ENCODE measurements at places on chromosomes 16 and 17.

GRCh38 chr17:64707050-64707591, 45.0 kb upstream of the SMURF2 start:
- DNase-seq, result no peak

GRCh38 chr17:31677681-31678080, 181.4 kb downstream of the COPRS start:
- no peak for DNase-seq

- no peak for DNase-seq
Observed at GRCh38 chr17:31225831-31226230, 71.2 kb downstream of the OMG start.

DNA sequence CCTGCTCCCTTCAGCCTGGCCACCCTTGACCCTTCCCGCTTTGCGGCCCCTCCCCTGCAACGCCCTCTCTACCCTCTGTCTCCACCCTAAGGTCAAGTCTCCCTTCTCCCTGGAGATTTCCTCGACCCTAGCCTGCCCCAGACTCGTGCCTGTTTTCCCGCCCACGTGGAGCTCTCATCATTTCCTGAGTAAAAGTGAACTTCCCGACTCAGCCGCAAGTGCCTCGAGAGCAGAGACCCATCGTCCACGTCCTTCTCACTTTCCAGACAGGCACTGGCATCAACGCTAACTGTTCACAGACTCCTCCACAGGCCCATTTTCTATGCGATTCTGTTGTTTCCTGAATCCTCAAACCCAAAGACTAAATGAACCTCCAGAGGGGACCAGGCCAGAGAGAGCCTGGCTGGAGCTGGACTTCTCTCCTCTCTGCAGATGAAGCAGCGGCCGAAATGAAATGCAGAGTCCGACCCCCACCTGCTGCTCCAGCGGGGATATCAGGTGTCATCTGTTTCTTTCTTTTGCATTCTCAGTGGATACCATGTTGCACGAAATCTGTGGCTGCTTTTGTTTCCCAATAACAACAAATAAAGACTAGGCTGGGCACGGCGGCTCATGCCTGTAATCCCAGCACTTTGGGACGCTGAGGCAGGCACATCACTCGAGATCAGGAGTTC, 52.5 kb downstream of the RTN4RL1 start:
- DNase-seq, result peak; percentile 45

GRCh38 chr16:63655846-63656245, 1466.0 kb downstream of the CDH11 start:
- DNase-seq, result no peak

DNA sequence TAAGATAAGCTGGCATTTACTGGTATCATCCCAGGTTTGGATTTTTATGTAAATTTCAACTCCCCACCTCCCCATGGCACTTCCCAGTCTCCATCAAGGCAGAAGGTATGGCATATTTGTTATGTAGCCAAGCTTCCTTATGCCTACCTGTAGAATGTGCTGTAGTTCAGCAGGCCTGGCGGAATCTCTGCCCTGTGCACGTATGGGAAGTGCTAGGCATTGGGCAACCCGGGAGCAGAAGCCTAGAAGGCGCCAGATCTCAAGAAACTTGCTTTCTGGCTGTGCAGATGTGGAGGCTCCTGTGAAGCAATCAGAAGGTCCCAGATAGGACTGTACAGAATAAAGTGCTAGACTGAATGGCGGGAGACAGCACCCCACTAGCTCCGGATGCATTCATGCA, 64.7 kb downstream of the SNX20 start:
- no peak for DNase-seq

- no peak for DNase-seq
Observed at GRCh38 chr17:63116228-63116627, 150.2 kb downstream of the TANC2 start.

DNA sequence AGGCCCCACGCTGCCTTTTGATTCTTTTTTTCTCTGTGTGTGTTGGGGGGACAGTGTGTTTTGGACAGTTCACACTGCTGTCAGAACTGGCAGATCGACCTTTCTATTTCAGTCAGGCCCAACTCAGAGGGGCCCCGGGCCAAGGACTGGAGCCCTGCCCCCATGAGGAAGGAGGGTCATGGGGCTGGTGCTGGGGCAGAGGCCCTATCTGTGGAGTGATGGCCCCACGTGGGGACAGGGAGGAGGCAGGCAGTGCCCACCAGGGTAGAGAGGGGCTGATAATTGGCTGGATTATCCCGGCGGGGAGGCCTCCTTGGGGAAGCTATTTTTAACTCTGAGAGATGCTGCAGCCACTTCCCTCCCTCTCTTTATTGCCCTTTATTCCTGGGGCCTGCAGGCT, 5.7 kb upstream of the KCNJ12 start:
- DNase-seq, result no peak

DNA sequence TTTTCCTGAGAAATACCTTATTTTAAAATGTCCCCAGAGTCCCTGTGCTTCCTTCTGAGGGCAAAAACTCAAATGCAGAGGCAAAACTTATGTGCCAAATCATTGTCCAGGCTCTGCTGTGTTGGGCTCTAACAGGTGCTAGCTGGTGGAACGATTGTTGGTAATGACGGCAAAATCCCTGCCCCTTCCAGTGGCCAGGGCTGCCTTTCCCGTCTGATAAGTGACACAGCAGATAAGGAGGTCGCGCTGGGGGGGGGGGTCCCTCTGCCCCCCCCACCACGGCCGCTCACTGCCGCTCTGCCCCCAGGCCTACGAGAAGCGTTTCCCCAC, 29.1 kb downstream of the SEC14L5 start:
- no peak for DNase-seq

- DNase-seq, result no peak
Observed at GRCh38 chr16:14364386-14365199, 265.5 kb downstream of the PARN start.

GRCh38 chr17:83068641-83069570, 10.5 kb upstream of the METRNL start:
- no peak for DNase-seq

DNA sequence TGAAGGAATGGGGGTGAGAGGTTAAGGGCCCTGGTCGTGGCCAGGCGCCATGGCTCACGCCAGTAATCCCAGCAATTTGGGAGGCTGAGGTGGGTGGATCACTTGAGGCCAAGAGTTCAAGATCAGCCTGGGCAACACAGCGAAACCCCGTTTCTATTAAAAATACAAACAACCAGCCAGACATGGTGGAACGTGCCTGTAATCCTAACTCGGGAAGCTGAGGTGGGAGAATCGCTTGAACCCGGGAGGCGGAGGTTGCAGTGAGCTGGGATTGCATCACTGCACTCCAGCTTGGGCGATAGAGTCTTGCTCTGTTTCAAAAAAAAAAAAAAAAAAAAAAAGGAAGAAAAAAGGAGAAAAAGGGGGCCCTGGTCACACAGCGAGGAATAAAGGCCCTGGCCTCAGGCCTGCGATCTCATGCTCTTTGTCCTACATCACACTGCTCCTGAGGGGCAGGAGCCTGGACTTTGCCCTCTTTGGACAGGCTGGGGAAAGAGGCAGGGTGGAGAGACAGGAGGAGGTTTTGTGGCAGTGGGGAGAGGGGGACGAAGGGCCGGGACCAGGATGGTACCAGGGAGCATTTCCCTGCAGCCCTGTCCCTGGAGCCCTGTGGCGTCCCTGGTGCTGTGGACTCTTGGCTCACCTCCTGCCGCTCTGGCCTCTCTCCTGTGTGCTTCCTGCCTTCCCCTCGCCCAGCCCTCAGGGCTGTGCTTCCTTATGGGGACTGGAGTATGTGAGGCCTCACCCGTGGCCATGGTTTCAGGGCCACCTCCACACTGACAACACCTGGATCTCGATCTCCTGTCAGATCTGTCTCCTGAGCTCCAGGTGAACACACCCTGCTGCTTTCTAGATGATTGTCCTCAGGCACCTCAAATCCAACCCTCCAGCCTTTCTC, 19.7 kb upstream of the SLC25A19 start:
- DNase-seq, result no peak

DNA sequence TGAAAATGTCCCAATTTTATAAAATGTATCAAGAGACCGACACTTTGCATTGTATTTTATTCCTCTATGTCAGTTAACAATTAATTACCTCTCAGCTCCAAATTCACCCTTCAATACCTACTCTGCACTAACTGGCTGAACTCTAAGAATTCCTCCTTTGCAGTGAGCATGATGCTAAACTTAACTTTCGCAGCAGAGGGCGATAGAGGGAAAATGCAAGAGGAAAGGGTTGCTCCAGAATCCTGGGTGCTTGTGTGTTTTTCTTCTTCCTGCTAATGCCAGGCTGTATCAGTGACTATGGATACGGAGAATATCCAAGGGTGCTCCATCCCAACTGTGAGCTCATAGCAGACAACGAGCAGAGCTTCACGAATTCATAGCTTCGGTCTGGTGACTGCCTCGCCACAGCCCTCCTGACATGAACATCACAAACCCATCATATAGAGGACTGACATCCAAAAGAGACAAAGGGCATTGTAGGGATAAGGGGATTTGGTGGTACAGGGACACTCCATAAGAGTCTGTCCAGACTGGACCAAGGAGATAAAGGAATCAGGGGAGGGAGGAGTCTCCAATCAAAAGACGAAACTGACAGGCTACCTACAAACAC, 172.9 kb downstream of the STX8 start:
- DNase-seq, result peak; percentile 54

DNA sequence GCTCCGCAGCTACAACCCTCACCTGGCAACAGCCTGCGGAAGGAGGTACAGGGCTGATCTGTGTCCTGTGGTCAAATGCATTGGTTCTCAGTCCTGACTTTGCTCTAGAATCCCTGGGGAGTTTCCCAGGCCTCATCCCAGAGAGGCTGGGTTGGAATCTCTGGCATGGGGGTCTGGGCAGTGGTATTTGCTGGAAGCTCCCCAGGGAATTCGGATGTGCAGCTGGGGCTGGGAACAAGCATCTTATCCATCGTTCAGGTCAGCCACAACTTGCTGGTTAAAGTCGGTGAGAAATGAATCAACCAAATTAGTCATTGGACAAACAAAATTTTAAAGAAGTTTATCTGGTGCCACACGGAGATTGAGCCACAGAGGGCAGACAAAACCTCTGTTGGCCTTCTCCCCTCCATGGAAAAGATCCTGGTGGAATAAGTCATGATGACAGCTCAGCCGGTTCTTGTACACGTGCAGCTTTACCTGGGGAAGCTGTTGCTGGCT, 231.2 kb downstream of the FOXL1 start:
- no peak for DNase-seq

DNA sequence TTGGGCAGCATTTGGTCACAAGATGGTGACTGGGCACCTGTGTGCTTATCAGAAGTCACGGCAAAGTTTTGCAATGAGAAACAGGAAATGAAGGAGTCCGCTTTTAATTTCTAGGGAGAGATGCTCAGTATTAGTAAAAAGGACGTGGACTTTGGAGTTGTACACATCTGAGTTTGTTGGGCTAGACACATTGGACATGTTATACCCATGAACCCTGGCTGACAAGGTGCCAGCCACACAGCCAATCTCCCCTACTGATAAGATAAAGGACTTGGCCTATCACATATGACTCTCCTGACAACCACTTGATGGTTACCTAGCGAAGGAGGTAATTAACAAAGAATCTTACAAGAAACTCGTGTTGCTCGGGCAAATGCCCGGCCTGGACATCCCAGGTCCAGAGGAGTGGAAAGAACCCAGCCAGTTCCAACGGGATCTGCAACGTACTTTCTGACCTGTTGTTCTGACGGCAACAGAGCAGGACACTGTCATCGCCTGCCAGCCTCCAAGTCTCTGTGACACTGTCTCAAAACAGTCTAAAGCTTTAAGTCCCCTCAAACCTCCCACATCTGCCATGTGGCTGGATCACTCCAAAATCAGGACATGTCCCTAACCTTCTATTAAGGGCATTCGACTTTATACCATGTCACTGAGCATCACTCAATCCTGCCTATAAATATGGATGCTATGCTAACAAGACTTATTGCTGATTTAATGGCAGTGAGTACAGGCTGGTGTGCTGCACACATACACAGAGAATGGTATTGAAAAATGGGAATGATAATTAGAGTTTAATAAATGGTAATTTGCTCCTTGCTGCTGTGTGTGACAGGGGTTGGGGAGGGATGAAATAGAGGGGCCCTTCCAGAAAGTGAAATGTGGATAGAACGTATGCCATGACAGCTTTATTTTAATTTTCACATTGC, 47.6 kb upstream of the LYRM9 start:
- DNase-seq, result no peak

- DNase-seq, result no peak
Observed at GRCh38 chr17:27520491-27521185, 64.4 kb downstream of the KSR1 start.

- no peak for DNase-seq
Observed at GRCh38 chr17:17088086-17088485, 45.8 kb downstream of the MPRIP start.

DNA sequence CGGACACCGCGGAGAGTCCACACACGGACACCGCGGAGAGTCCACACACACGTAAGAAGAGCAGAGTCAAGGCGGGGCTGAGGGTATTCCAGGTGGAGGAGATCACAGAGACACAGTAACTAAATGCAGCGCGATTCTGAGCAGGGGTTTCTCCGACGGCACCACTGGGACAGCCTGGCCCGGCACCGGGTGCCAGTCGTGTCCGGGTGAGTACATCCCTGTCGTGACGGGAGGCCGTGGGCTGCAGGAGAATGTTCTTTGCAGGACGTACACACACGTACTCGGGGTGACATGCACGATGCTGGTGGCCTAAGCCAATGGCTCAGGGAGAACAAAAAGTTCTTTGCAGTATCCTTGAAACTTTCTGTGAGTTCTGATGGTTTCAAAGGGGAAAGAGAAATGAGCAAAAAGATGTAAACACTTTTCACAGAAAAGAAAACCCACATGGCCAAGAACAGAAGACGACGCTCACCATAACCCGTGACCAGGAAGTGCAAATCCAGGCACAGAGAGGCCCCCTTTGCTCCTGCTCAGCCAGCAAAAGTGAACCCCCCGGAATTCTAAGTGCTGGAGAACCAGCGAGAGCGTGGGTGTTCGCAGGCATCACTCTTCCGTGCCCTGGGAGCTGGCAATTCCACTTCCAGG, 53.7 kb upstream of the METRNL start:
- no peak for DNase-seq

DNA sequence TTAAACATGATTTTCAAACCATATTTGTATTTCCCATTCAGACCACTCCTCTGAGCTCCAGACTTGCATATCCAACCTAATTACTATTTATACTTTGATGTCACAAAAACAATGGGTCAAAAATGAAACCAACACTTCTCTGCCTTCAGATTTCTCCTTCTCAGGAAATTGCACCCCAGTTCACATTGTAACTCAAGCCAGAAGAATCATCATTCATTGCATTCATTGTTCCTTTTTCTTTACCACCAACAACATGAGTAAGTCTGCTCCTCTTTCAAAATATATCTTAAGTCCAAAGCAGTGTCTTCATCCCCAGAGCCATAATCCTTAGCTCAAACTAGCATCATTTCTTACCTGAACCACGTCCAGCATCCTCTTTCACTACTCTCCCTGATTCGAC, 2.6 kb upstream of the AKAP1 start:
- DNase-seq, result no peak
